Astrocyte (in vitro differentiated cells and primary cell): ENCODE measurements at places on chromosomes 2 and 18. TPM values are rescaled to one million over a fixed set of nuclear protein-coding genes. Genes with fewer than 3 reads are reported as not detected.

The ZNG1B gene
- 29.1 and 32.1 TPM in 2 replicates for total RNA-seq

The PPP1R1C gene
- total RNA-seq: 0.50 and 1.2 TPM in 2 replicates

The TFPI gene
- 52.9 and 56.6 TPM in 2 replicates for total RNA-seq

GRCh38 chr18:26544451-26544850 lies 3.9 kb downstream of the KCTD1 start:
- no peak for DNase-seq

DNA sequence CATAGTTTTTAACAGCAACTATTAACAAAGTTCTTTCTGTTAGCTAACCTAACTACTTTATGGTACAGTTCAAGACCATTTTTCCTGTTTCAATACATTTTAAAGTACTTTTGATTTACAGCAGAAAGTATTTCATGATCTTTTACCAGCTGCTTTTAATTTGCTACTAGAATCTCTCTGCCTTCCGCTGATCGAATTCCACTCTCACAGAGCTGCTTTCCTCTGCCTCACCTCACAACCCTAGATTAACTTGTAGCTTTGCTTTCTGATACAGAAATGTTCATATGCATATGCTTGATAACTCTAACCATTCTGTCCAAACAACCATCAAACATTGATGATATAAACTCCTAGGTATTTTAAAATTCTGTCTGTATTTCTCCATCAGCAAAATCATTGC lies 463.2 kb upstream of the ZEB2 start:
- no peak for DNase-seq
